Stimulated activated CD8-positive, alpha-beta memory T cell treated with anti-CD3 and anti-CD28 coated beads, Interleukin-15, amount 100 ng/mL, for 1 hour (primary cell): ENCODE measurements at places on chromosomes 11 and 22.

DNA sequence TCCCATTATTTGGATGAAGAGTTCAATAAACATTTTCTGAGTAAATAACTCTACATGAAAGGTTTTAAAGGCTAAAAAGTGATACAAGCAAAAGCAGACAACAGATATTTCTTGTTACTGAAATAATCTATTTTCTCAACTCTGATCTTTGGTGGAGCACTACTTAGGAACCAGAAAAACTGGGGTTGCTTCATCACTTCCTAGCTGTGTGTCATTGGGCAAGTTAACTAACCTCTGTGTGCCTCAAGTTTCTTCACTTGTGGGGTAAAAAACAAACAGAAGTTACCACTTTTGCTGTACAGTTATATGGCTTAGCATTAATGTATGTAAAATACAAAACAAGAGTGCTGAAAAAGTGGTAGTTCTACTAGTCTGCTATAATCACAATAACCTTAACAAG, 5.6 kb downstream of the MAPK1 start:
- DNase-seq, result no peak

DNA sequence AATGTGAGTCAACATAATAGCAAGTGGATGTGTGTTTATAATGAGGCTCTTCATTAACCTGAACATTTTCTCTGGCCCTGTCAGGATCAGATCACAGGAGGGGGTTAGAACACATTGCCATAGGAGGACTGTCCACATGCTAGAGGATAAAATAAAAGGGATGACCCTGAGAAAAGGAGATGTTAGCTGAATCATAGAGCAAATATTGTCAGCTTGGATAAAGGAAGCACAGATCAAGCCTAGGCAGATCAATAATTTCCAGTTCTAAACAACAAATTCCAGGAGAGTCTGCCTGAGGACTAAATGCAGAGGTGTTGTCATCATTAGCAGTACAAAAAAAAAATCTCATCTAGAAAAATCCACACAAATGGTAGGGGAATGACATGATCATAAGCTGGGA, 337.9 kb downstream of the LRRC4C start:
- DNase-seq, result no peak

GRCh38 chr22:50270666-50271394, 650 bp upstream of the MAPK11 start:
- DNase-seq, result peak; percentile 46

DNA sequence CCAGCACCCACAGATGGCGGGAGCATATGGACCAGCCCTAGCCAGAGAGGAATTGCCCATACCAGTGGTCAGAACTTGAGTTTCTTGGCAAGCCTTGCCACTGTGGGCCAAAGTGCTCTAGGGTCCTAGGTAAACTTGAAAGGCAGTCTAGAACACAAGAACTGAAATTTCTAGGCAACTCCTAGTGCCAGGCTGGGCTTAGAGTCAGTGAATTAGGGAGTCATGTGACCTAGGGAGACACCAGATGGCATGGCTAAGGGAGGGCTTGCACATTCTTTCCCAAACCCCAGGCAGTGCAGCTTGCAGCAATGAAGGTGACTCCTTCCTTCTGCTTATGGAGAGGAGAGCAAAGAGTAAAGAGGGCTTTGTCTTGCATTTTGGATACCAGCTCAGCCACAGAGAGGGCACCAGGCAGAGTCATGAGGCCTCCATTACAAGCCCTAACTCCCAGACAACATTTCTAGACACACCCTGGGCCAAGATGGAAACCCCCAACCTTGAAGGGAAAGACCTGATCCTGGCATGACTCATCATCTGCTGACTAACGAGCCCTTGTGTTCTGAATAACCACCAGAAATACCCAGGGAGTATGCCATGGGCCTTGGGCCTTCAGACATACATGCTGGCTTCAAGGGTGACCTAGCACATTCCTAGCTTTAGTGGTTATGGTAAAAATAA, 19.2 kb upstream of the OR56A3 start:
- DNase-seq, result no peak

DNA sequence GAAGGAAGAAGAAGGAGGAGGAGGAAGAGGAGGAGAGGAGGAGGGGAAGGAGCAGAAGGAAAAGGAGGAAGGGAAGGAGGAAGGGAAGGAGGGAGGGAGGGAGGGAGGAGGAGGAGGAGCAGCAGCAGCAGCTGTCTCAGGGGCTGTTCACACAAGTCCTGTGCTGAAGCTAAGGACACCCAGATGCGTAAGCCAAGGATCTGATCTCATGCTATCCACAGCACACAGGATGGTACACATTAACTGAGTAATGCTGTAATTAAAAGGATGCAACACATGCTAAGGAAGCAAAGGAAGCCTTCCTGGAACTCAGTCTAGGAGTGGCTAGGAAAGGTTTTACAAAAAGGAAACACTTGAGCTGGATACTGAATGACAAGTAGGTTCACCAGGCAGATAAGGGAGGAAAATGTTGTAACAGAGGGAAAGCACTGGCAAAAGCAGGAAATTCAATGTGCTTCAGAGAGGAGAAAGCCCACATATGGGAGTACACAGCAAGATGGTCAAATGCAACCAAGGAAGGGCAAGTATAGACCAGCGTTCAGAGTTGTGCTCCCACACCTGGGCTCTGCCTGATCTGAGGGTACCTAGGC, 32.0 kb downstream of the TRIM66 start:
- no peak for DNase-seq
